ENCODE measurements at places on chromosomes 7 and 10. TPM values are rescaled to one million over a fixed set of nuclear protein-coding genes. Genes with fewer than 3 reads are reported as not detected.

Gene SFRP5
- 0.36 TPM for polyA plus RNA-seq

- no peak for DNase-seq
These were observed 63.6 kb downstream of the ANKRD7 start for GRCh38 chr7:118288098-118288497.

DNA sequence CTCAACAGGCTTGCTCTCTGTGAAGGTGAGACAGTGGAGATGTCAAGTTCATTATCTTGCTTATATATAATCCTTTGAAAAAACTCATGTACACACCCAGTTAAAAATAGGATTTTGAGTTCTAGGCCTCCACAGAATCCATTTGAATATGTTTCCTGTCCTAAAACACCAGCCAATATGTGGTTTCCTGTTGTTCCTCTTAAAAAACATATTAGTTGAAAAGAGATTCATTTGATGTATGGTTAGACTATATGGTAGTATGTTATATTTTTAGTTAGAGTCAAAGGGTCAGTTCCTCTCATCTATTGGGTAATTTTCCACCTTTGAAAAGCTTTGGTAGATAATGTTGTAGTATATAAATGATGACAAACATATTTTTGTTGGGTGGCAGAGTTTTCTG, 16.0 kb downstream of the PPP1R9A start:
- no peak for DNase-seq

- DNase-seq: no peak
These were observed at the start of gene LGI1 for GRCh38 chr10:93757801-93758507. LGI1 (plus strand) TSS chr10:93757936; CDS start chr10:93758145, 209 bp downstream.

All from aorta (tissue), 5 donors.